ENCODE measurements at places on chromosomes 4 and X.

DNA sequence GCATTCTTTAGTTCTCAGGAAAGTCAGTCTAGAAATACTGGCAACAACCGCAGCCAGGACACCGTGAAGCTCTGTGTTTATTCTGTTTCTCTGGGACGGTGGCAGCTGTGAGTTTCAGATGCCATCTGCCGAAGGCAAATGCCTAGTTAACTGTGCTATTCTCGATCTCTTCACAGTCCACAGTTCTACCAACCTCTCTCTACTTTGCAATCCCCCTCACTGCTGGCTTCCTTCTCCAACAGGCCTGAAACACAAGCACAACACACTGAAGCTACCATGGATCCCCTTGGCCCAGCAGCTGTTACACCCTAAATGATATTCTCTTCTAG is 118.8 kb downstream of the ZNF827 start:
- no peak for DNase-seq

GRCh38 chr4:156493858-156494257 is 477.7 kb downstream of the PDGFC start:
- no peak for DNase-seq

DNA sequence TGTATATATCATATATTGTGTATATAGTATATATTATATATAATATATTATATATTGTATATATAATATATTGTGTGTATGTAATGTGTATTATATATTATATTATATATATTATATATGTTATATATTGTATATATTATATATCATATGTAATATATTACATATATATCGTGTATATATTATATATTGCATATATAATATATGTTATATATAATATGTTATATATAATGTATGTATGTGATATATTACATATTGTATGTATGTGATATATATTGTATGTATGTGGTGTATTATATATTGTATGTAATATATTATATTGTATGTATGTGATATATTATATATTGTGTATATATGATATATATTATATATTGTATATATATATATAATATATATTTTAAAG is 30.5 kb downstream of the RAB40A start:
- DNase-seq, result no peak

- no peak for DNase-seq
Measured at GRCh38 chrX:74408304-74408703, 13.0 kb upstream of the SLC16A2 start.

- no peak for DNase-seq
Measured at GRCh38 chrX:106802063-106802387, 448 bp upstream of the TBC1D8B start.

- no peak for DNase-seq
Measured at GRCh38 chrX:152861116-152861515, 30.3 kb downstream of the NSDHL start.

- no peak for DNase-seq
Measured at GRCh38 chrX:29466456-29466855, 748.9 kb upstream of the MAGEB2 start.

GRCh38 chr4:38989487-38989886 is 42.7 kb downstream of the TMEM156 start:
- DNase-seq, result no peak

DNA sequence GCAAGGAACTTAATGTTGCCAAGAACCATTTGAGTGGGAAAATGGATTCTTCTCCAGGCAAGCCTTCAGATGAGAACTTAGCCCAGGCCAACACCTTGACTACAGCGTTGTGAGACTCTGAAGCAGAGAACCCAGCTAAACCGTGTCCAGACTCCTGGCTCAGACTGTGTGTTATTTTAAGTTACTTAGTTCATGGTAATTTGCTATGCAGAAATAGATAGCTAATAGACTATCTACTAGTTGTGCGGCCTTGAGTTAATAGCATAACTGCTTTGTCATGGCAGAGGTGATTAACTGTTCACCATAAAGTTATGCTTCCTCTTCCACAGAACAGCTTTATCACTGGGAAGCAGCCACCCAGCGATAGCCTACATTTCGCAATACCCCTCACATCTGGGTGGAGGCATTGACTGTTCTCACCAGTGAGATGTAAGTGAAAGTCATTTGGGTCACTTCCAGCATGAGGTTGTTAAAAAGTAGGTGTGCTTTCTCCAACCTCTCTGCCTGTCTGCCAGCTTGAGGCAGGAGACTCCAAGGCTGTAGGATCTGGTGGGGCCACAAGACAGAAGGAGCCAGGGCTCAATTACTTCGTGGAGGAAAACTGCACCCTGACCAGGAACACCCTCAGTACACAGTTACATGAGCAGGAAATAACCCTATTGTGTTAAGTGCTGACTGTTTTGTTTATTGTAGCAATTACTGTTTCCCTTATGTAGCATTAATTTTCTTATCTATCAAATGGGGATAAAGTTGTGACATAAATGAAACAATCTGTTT is 94.2 kb downstream of the GPAT3 start:
- DNase-seq, result no peak

- no peak for DNase-seq
Measured at GRCh38 chr4:81164623-81165416, 50.2 kb downstream of the PRKG2 start.

GRCh38 chrX:19958552-19959486 is 32.0 kb downstream of the BCLAF3 start:
- DNase-seq, result no peak

GRCh38 chr4:46933686-46934085 is 24.6 kb upstream of the COX7B2 start:
- DNase-seq, result no peak

- no peak for DNase-seq
Measured at GRCh38 chr4:182023469-182023868, 219.7 kb upstream of the TENM3 start.

DNA sequence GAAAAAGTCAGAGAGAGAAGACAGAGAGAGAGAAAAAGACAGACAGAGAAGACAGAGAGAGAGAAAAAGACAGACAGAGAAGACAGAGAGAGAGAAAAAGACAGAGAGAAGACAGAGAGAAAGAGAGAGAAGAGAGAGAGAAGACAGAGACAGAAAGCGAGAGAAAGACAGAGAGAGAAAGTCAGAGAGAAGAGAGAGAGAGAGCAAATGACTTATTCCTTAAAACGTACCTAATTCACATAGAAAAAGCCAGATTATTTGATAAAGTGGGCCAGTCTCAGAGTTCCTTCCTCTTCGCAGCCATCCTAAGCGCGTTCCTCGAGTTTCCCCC is 7.4 kb upstream of the SHOX start:
- no peak for DNase-seq

GRCh38 chrX:30141966-30142365 is 73.4 kb upstream of the MAGEB2 start:
- no peak for DNase-seq

DNA sequence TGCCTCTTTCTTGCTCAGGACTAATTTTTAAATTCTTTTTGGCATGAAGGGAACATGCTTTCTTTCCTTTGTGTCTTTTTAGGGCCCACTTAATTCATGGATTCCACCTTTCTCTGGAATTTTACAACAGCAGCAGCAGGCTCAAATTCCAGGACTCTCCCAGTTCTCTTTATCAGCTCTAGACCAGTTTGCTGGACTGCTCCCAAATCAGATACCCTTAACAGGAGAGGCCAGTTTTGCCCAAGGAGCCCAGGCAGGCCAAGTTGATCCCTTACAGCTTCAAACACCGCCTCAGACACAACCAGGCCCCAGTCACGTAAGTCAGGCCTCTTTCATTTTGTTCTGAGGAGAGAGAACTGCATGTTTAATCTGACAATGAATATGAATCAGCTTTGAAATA is 2.3 kb downstream of the ODAM start:
- no peak for DNase-seq

GRCh38 chrX:119497185-119497584 is 28.9 kb downstream of the SLC25A5 start:
- DNase-seq, result no peak

DNA sequence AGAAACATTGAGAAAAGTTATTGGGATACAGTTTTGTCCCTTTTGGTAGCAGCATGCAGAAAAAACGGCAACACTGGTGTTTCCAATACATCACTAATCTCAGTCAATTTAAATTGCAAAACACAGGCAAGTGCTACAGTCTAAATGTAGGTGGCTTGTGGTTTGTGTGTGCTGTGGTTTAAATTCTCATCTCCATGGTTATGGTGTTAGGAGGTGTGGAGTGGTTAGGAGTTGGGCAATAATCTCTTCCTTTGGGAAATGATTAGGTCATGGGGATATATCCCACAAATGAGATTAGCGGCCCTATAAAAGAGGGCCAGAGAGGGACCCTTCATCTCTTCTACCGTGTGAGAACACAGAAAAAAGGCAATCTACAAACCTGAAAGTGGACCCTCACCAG is 1344.3 kb downstream of the ADGRL3 start:
- no peak for DNase-seq

GRCh38 chr4:67256388-67257043 is 288.8 kb downstream of the CENPC start:
- no peak for DNase-seq

DNA sequence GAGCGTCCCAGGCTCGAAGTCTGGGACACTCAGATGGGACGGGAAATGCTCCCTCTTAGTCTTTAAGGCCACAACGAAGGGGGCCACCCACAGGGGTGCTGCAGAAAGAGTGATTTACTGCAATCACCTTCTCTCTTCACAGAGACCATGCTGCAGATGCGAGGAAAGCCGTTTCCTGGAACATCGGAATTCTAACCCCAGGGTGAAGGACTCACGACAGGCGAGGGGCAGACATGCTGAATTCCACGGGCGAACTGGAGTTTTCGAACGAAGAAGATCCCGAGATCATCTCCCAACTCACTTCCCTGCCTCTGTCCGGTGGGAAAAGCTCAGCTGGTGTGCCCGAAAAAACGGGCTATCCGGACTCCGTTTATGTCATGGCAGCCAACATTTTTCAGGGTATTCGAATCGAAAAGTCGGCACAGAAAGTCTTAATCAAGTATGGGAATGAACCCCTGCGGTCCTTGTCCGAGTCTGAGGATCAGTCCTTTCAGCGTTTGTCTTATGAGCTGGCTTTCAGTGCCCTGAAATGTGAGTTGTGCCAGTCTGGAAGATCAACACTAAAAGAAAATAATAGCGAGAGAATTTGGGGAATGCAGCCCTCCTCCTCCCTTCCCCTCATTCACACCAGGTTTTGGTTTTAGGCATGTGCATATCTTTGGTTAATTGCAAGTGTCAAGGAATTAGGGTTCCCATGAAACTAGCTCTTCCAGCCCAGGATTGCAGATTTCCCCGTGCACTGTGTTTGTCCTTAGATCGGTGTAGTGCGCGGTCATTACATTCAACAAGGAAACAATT is 905 bp downstream of the NSUN7 start:
- no peak for DNase-seq

- DNase-seq, result no peak
Measured at GRCh38 chrX:131262738-131263679, 26.1 kb downstream of the IGSF1 start.

- DNase-seq, result no peak
Measured at GRCh38 chr4:182835006-182835740, 82.0 kb downstream of the DCTD start.

DNA sequence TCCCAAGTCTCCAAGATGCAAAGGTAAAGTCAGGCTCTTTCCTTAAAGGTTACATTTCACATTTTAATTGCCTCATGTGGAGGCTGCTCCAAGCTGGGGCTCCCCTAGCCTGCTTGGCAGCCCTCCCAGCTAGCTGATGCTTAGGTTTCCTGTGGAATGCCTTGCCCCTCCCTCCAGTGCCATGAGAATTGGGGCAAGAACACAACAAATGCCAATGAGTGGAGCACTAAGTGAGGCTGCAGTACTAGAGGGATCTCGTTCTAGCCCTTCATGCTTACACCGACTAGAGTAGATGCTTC is 597.7 kb downstream of the MID1IP1 start:
- no peak for DNase-seq

DNA sequence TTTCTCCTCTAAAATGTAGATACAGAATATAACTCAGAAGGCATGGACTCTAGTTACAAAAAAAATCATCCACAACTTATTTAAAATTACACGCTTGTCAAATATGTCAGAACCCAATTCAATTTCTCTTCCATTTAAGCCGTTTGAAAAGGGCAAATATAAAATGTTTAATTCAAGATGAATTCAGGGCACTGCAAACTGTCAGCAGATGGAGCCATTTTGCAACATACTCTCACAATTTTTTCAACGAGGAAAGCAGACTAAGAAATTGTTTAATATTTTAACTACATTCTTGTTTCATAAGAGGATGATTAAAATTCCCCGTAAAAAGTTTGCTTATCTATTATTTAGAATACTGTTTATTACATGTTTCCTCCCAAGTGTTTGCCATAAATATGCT is 321.3 kb upstream of the CPXCR1 start:
- no peak for DNase-seq

GRCh38 chr4:107978716-107979451 is 10.8 kb upstream of the HADH start:
- no peak for DNase-seq

GRCh38 chrX:40004921-40005291 is 92.9 kb downstream of the BCOR start:
- no peak for DNase-seq

GRCh38 chr4:3307060-3307459 is 14.2 kb downstream of the RGS12 start:
- no peak for DNase-seq

DNA sequence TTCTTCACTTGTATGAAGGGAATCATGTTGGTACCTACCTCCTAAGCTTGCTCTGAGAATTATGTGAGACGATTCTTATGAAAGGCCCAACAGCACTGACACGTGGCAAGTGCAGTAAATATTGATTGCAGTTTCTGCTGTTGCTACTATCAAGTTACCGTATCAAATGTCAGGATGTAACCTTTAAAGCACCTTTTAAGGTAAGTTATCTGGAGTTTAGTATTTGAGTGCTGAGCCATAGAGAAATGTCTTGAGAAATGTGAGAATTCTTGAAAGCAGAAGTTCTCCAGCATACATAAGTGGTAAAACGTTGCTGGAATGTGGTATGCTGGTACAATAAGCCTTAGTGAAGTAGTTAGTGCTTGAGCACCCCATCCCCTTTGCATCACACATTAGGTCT is 90.4 kb downstream of the PHOX2B start:
- DNase-seq, result no peak

DNA sequence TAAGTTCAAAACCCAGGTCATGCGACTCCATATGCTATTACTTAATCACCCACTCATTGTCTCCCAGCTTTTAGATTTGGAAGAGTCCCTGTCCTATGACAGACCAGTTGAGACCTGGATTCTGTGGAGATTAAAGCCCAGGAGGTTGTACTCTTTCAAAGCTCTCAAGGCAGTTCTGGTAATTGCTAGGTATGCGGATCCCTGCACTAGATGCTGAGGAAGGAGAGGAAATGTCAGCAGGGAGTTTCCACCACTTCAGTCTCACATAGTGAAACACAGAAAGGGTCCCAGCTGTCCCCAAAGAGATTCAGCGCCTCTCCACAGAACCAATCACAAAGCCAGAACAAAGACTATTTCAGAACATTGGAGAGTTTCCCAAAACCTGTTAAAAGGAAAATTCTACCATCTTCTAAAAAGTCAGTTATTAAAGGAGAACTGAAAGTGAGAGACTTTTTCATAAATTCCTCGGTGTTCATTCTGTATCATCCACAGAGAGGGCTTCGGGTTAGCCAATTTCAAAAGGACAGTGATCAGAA is 53.4 kb downstream of the IRF2 start:
- no peak for DNase-seq

- DNase-seq, result no peak
Measured at GRCh38 chr4:70681704-70682103, 6.6 kb upstream of the UTP3 start.

Measured in activated effector memory CD4-positive, alpha-beta T cell treated with Interleukin-2 at 50 U/mL for 16 hours (primary cell).